ENCODE measurements at places on chromosomes 2 and 18.

DNA sequence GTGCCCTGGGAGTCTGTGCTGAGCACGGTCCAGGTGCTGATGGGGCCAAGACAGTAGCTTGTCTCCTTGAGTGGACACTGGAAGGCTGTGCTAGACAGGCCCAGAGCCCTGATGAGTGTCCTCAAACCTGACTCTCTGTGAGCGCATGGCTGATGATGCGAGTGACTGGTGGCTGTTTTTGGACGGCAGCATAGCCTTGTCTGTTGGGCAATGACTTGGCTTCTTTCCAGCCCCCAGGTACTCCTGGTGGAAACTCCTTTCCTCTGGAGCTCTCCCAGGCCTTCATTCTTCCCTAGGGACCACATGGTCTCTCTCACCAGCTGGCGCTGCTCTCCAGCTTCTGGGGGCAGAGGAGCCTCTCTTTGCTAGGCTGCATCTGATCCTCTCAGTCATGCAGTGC, 207.6 kb upstream of the SMIM21 start:
- DNase-seq, result no peak

DNA sequence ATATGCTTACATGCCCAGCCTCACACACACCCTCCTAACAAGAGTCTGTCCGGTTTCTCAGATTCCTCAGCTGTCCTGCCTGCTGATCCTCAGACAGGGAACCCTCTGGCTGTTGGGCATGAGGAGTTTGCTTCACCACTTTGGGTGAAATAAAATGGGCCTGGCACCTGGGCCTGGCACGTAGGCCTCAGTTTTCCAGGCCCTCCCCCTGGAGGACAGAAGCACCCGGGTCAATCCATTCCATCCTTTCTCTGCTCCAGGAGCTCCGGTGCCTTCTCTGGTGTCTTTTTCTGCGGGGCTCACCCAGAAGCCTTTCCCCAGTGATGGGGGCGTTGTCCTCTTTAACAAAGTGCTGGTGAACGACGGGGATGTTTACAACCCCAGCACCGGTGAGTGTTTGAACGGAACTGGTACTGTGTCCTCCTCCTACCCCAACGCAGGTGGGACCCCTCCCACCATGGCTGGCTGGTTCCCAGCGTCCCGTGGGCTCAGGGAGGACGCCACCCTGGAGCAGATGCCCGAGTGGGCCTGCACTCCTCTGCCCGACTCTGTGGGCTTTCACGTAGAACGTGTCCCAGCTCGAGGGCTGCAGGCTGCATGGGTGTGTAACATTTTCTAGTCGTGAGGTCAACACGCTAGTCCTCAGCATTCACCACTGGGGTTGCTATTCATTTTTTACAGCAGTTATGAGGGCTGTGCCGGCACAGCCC, 62.8 kb downstream of the EMILIN2 start:
- no peak for DNase-seq

DNA sequence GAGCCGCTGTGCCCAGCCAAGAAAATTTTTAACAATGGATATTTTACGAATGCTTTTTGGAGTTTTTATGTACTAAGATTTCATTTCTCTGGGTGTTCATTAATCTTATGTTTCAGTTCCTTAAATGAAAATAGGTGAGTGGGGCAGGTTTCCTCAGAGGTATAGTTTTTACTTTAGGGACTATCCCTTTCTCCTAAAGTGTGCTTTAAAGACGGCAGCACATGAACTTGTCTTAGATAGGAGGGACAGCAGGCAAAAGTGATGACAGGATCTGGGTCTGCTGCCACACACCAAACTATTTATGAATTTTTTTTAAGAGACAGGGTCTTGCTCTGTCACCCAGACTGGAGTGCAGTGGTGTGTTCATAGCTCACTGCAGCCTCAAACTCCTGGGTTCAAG, 8.0 kb upstream of the REL start:
- no peak for DNase-seq

GRCh38 chr18:45399643-45400042, 215.6 kb upstream of the SLC14A2 start:
- no peak for DNase-seq

GRCh38 chr18:44130376-44130942, 550.2 kb upstream of the SETBP1 start:
- DNase-seq, result no peak

Measured in stimulated activated CD4-positive, alpha-beta T cell treated with anti-CD3 and anti-CD28 coated beads, TNF-alpha, amount 100 ng/mL, for 4 hours (primary cell).